ENCODE measurements at places on chromosomes 3 and 15.

DNA sequence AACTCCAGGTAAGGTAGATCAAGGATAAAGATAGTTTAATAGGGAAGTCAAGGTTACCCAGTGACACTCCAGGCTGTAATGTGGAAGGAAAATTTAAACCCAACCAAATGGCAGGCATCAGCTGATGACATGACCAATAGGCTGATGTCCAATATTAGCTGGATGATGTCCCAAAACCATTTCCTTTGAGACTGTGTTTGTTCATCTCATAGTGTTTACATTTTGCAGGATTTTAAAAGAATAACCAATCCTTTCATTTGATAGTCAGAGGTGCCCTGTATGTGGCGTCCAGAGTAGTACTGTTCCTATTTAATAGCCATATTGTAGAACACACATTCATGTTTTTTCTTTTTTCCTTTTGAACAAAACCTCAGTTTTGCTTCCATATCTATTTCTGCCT lies 23.3 kb upstream of the TMEM158 start:
- DNase-seq, result no peak

DNA sequence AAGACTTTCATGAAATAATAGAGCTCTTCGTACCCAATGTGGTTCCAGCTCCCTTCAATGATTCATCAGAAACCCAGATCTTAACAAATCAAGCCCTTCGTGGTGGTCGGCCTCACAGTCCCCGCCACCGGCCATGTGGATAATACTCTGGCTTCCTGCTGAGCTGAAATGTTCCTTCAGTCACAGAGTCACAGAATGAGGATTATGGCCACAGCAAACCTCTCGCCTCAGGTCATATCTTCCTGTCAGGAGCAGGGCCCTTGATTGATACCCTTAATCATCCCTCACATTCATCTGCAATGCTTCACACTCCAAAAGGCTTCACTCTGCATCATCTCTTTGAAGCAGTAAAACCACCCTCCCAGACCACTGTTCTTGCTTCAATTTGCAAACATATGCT lies 452.6 kb downstream of the OCA2 start:
- DNase-seq, result no peak

DNA sequence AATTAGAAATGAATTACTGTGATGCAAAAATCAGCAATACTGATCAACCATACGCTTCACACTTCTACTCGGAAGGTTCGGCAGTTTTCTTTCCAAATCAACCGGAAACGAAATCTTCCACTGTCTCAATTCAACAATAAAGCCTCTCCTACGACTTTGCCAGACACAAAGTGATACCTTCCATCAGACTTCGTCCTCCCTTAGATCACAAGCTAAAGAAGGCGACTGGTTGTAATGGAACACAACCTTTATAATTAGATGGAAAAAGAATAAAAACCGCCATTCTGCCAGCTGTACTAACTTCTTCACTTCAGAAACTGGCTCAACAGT lies 618 bp downstream of the PARL start:
- no peak for DNase-seq

- no peak for DNase-seq
These were observed 42.6 kb downstream of the KLHDC8B start for GRCh38 chr3:49213998-49214397.

- DNase-seq, result peak; percentile 70
These were observed 1.5 kb downstream of the CTDSPL start for GRCh38 chr3:37862903-37863815.

DNA sequence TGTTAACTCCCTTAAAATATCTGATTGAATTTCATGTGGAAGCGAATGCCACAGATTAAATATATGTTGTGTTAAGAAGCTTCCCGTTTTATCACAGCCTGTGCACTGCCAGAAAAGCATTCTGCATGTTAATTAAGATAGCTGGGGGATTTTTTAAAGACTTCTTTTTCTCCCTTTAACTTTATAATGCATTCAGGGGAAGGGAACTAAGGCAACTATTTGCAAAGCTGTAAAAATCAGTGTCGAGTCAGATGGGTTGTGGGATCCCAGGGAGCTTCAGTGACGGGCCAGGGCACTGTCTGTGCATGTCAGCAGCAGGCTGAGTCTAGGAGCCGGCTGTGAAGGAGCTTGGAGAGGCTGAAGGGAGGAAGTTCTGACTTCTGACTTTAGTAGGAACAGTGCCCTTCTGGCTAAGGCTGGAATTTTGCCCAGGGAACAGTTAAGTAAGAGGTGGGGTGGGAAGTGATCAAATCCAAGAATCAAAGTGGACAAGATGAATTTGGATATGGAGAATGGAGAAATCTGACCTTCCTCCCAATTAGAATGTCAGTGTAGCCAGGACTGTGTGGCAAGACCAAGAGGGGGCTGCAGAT lies 77.7 kb downstream of the ABHD5 start:
- DNase-seq, result peak; percentile 30

DNA sequence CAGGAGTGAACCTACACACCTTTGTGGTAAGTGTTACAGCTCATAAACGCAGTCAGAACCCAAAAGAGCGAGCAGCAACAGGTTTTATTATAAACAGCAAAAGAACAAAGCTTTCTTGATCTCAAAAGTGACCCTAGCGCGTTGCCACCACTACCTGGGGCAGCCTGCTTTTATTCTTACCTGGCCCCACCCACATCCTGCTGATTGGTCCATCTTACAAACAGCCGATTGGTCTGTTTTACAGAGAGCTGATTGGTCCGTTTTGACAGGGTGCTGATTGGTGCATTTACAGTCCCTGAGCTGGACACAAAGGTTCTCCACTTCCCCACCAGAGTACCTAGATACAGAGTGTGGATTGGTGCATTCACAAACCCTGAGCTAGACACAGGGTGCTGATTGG lies 143.1 kb downstream of the ARRDC4 start:
- DNase-seq, result no peak

GRCh38 chr15:33569036-33569435 lies 258.3 kb downstream of the RYR3 start:
- no peak for DNase-seq

GRCh38 chr15:68646156-68646555 lies 67.4 kb downstream of the CORO2B start:
- peak; percentile 74 for DNase-seq

DNA sequence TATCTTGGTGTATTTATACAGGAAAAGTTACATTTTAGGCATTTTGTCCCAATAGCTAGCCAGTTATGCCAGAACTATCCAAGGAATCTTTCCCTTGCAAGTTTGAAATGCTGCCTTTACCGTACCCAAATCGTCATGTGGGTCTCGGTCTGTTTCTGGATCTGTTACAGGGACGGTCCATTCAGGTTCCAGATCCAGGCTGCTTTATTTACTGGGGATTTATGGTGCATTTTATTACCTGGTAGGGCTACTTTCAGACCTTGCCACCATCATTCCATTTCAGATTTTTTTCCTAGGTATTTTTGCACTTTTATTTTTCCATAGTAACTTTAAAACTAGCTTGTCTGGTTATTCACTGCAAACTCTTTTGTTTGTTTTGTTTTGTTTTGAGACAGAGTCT lies 186.5 kb downstream of the NSMCE3 start:
- DNase-seq, result no peak

- DNase-seq, result no peak
These were observed 18.4 kb downstream of the ZNF860 start for GRCh38 chr3:31999907-32000439.

- no peak for DNase-seq
These were observed 25.9 kb downstream of the MAP6D1 start for GRCh38 chr3:183799461-183799860.
